ENCODE measurements at places on chromosomes 11 and 22. TPM values are rescaled to one million over a fixed set of nuclear protein-coding genes. Genes with fewer than 3 reads are reported as not detected.

ASRGL1 gene
- 4.6 TPM for total RNA-seq

IGSF22 gene
- total RNA-seq = 0.49 TPM

TAGLN gene
- 113 TPM for total RNA-seq

- H3K36me3 ChIP-seq = no peaks in the 10 kb centered on the region
- H3K4me3 ChIP-seq = no peak overlapping the region
- no peak for DNase-seq
- peaks cover 10% of the 10 kb centered on the region for H3K4me1 ChIP-seq
- no peak overlapping the region for H3K27ac ChIP-seq
Measured at GRCh38 chr11:94559361-94559760, 7.8 kb upstream of the PIWIL4 start.

GRCh38 chr22:33324228-33324627 lies 266.0 kb upstream of the SYN3 start:
- no peak overlapping the region for H3K4me3 ChIP-seq
- H3K27ac ChIP-seq = peak overlapping the region; percentile 36
- H3K27me3 ChIP-seq = no peaks in the 10 kb centered on the region
- H3K36me3 ChIP-seq = peaks cover 8% of the 10 kb centered on the region
- peaks cover 31% of the 10 kb centered on the region for H3K4me1 ChIP-seq

DNA sequence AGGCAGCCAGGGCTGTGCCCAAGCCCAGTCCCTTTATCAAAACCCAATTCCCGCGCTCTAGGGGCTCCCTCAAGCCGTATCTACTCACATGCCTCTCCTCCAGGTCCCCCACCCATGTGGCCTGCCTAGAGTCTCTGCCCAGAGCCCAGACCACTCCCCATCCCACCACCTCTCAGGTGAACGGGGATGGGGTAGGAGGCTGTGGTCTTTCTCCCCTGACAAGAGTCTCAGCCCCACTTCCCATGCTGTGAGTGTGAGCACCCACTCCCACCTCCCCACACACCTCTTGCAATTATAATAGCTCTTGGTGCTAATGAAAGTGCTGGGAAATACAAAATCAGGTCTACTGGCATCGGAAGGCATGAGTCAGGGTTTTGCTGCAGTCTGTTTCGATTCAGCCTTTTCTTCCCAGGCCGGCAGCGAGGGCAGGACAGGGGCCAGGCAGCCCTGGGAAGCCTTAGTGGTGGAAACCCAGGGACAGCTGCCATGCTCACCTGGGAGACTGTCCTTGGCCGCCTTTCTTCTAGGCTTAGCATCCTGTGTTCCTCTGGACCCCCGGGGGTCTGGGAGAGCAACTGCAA lies 16.7 kb upstream of the TMPRSS4 start:
- H3K4me1 ChIP-seq = peaks cover 18% of the 10 kb centered on the region
- H3K27me3 ChIP-seq = no peaks in the 10 kb centered on the region
- no peaks in the 10 kb centered on the region for H3K36me3 ChIP-seq
- no peak overlapping the region for H3K4me3 ChIP-seq
- H3K27ac ChIP-seq = no peak overlapping the region

DNA sequence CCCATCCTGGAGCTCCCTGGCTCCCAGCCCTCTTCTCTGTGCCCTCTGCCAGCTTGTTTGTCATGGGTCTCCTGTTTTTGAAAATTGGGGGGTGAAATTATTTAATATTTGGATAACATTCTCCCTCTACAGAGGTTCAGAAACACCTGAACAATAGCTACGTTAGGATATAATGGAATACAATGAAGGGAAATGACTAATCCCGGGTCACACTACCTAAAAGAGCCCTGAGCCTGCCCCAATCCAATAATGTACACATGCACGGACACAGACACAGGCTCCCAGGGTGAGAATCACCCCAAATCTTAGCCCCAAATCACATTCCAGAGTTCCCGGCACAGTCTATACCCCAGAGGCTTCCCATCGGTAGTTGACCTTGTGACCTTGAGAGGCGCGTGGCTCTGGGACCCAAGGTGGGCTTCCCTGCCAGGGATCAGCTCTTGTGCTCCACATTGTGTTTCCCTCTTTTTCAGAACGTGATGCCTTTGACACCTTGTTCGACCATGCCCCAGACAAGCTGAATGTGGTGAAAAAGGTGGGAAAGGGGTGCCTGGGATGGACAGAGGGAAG lies 135.5 kb downstream of the PARVA start:
- DNase-seq = no peak
- peaks cover 31% of the 10 kb centered on the region for H3K36me3 ChIP-seq
- H3K27ac ChIP-seq = no peak overlapping the region
- H3K27me3 ChIP-seq = no peaks in the 10 kb centered on the region

GRCh38 chr11:127653076-127653475 lies 652.5 kb upstream of the KIRREL3 start:
- H3K27me3 ChIP-seq = no peaks in the 10 kb centered on the region
- DNase-seq = no peak
- no peak overlapping the region for H3K27ac ChIP-seq
- H3K4me3 ChIP-seq = no peak overlapping the region
- peaks cover 2% of the 10 kb centered on the region for H3K4me1 ChIP-seq

DNA sequence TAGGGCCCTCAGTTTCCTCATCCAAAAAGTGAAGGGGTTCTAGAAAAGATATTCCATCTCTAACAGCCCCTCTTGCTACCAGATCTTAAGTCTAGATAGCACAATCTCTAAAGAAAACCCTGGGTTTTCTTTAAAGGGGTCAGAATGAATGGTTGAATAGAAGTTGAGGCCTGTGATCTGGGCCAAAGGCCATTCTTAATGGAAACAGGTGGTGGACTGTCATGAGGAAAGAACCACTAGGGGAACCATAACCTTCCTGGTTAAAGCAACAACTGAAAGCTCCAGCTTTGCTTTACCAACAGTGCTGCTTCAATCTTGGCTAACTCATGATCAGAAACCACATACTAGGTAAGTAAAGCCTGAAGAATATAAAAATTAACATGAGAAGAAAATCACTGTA lies 1.8 kb downstream of the CELF1 start:
- H3K4me3 ChIP-seq = peak overlapping the region; percentile 96
- H3K27me3 ChIP-seq = no peaks in the 10 kb centered on the region
- DNase-seq = no peak
- peaks cover 77% of the 10 kb centered on the region for H3K4me1 ChIP-seq
- H3K36me3 ChIP-seq = no peaks in the 10 kb centered on the region

DNA sequence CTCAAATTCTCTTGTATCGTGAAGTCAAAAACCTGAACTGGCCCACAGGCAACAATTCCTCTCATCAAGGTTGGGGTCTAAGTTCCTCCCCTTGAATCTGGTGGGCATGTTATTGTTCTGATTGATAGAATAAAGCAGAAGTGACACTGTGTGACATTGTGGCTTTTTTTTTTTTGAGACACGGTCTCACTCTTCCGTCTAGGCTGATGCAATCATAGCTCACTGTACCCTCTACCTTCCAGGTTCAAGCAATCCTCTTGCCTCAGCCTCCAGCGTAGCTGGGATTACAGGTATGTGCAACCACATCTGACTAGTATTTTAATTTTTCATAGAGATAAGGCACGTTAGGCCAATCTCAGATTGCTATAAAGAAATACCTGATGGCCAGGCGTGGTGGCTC lies 8.9 kb upstream of the PELI3 start:
- no peak overlapping the region for H3K4me3 ChIP-seq
- no peak overlapping the region for H3K27ac ChIP-seq
- H3K36me3 ChIP-seq = no peaks in the 10 kb centered on the region
- H3K4me1 ChIP-seq = no peaks in the 10 kb centered on the region
